Ovary (tissue), 10 donors: ENCODE measurements at places on chromosomes 3 and 15. TPM values are rescaled to one million over a fixed set of nuclear protein-coding genes. Genes with fewer than 3 reads are reported as not detected.

The GPR62 gene
- total RNA-seq: 0.30 TPM

The PLIN1 gene
- total RNA-seq: 4.6 TPM

The WDR72 gene
- 2.6 TPM for total RNA-seq

The SMCO1 gene
- not detected for total RNA-seq

The TF gene
- total RNA-seq: 1.6 TPM

The CACNA2D3 gene
- total RNA-seq: 6.4 TPM

The EHHADH gene
- total RNA-seq: 4.2 TPM

The VGLL3 gene
- 20.4 TPM for total RNA-seq

The P2RY14 gene
- 0.45 TPM for total RNA-seq

The PSTPIP1 gene
- total RNA-seq: 2.5 TPM

The GOLGA8K gene
- total RNA-seq: 1.8 TPM

The POLQ gene
- total RNA-seq: 0.11 TPM

The FOXL2 gene
- total RNA-seq: 88.8 TPM

The FAM174B gene
- total RNA-seq: 22.4 TPM

The CDC25A gene
- total RNA-seq: 4.4 TPM

The XCR1 gene
- total RNA-seq: 0.18 TPM

The UBP1 gene
- 39.8 TPM for total RNA-seq

The C15orf62 gene
- 0.42 TPM for total RNA-seq

The ACOX2 gene
- 15.3 TPM for total RNA-seq

The LYZL4 gene
- not detected for total RNA-seq

The RARB gene
- 9.4 TPM for total RNA-seq

The PAK6 gene
- 1.6 TPM for total RNA-seq

The AADACL2 gene
- total RNA-seq: not detected

The IL5RA gene
- total RNA-seq: 0.99 TPM

The NFKBIZ gene
- total RNA-seq: 42.0 TPM

The P2RY12 gene
- 0.22 TPM for total RNA-seq

The NUP210 gene
- total RNA-seq: 5.6 TPM

The SLC22A14 gene
- total RNA-seq: not detected

The AMT gene
- 15.0 TPM for total RNA-seq

The UROC1 gene
- total RNA-seq: not detected
